ENCODE measurements at places on chromosomes 16 and 17.

GRCh38 chr16:64830653-64831052 is 291.2 kb downstream of the CDH11 start:
- no peak for DNase-seq

DNA sequence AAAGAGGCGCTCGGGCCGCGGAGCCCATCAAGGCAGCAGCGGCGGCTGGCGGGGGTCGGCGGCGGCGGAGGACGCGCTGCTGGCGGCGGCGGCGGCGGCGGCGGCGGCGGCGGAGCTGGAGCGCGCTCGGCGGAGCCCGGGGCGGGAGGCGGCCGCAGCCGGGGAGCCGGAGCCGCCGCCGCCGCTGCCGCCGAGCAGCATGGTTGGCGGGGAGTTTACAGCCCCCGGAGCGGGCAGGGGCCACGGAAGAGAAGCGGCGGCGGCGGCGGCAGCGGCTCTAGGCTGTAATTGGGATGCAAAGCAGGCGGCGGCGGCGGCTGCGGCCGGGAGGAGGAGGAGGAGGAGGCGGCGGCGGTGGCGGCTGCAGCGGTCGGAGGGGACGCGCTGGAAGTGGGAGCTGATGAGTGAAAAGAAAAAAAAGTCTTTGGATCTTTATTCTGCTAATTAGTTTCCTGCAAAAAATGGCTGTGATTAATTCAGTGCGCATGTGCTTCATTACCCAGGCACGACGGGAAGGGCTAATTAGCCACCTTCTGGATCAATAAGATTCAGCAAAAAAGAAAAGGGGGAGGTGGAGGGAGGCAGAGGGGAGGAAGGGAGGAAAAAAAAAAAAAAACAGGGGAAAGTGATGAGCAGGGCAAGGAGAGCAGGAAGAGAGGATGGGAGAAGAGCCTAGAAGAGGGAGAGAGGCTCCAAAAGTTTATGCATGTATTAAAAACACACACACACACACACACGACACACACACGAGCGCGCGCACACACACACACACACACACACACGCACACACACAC is 10.9 kb upstream of the ZFHX3 start:
- no peak for DNase-seq

DNA sequence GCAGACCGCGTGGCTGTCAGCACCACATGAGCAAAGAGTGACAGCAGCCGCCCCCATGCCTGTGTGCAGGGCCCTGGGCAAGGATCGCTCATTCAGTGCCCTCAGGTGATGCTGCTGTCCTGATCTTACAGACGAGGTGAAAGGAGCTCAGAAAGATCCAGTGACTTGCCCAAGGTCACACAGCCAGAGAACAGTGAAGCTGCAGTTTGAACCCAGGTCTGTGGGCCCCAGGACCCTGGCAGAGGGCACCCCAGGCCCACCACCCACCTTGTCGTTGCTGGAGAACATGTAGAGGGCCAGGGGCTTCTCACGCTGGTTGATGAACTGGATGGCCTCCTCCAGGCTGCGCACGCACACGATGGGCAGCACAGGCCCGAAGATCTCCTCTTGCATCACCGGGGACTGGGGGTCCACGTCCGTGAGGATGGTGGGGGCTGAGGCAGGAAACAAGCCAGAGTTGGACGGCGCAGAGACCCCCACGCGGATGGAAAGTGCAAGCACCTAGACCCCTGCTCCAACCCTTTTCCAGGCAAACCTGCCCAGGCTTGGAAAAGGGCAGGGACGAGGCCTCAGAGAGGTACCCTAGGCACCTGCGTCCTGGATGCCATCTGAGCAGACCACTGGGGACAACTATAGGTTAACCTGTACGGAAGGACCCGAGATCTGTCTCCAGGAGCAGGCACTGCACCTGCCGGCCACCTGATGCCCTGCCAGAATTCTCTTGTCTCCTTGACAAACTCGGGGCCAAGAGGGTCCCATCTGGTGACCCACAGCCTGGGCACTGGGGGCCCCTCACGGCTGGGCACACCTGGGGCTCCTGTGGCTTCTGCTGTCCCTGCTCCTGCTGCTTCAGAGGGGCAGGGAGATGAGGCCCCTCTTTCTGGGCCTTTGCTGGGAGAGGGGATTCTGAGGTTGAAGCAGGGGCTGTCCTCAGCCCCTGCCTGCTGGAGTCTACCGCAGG is 8.6 kb downstream of the ALDH3A1 start:
- DNase-seq = no peak

GRCh38 chr17:9446528-9446927 is 129.1 kb downstream of the STX8 start:
- DNase-seq = no peak

DNA sequence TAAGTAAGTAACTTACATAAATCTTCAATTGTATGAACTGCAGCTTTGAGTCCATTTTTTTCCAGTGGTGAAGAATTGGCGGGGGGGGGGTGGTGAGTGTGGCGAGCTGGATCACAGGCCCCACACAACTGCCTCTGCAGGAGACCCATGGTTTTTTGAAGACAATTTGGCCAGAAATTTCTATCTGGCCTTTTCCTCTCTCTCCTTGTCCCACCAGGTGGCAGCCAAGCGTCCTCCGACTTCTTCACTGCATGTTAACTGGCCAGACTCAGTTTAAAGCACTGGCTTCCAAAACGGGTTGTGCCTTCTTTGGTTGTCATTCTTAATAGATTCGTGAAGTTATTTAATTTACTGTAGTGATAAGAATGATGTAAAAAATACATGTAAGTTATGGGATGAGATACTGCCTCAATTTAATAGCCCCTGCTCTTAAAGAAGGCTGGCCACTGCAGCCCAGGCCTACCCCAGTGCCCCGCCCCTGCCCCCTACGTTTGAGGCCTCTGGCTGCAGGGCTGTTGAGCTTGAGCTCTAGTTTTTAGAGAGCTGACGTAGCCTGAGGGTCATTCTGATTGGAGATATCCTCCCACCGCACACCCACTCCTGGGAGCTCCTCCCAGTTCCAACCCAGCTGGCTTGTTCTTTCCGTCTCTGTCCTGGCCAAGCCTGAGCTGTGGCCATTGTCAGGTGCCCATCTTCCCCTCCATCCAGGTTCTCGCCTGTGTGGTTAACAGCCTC is 36.4 kb downstream of the AKAP1 start:
- no peak for DNase-seq

- no peak for DNase-seq
Observed at GRCh38 chr17:73921306-73921705, 277.1 kb upstream of the SDK2 start.

DNA sequence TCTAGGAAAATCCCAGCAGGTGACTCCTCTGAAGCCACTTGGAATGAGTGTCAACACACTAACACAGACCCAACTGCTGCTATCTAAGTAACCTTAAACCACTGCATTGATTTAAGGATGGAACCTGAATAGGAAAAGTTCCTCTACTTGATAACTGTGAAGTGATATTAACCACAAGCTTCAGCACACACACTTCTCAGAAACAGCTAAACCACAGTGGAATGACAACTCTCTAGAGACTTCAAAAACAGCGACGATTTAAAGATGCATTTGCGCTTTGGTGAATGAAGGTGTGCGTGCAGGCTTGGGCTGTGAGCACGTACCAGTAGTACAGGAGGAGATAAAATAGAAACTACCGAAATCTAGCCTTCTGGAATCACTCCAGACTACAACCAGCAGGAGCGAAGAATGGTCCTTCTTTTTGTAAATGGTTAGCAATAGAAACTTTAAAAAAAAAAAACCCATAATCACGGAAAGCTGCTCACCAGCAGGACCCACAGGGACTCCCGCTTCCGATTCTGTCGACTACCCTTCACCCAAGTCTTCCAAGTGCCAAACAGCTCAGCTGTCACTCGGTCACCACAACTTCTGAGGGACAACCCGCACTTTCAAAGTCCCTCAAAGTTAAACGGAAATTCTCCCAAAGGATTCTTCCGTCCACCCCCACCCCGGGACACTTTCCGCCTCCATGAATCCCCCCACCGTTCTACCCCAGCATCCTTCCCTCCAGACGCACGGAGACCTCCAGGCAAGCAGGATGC is 137.7 kb upstream of the CORO6 start:
- no peak for DNase-seq

DNA sequence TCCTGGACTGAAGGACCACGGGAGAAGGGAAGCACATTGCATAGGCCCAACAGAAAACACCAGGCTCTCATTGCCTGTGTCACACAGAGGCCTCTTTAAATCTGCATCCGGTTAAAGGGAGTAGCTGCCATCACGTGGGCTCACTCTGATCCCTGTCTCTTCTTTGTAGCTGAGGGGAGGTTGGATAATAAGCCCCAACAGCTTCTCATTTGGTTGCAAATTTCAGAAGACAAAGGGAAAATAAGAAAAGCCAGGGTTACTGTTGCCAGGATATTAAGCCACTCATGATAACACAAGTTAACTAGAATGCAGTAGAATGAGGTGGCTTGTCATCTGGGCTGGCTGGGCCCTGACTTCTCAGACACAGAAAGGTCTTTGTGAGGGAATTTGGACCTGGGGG is 325.1 kb upstream of the ERCC4 start:
- DNase-seq = no peak

DNA sequence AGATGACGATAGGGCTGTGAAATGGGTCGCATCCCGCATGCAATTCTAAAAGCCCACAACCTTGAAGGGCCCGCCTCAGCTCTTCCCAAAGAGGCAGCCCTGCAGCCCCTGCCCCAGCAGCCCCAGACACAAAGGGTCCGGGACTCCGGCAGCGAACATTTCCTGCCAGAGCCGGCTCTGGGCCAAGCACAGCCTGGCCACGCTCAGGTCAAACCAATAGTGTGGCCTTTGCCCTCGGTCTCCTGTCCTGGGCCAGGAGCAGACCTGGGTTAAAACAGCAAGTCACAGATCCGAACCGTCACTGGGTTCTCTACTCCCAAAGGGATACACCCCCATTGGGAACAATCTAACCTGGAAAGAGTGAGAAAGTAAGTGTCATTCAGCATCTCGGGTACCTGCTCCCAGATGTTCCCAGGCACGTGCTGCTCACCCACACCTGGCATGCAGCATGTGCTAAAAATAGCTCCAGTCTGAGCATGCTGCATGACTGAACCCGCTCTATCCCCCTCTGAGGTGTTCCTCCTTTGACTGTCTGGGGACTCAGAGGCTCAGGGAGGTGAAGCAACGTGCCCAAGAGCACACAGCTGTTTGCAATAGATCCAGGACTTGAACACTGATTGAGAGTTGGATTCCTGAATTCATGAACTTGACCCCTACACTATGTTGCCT is 22.2 kb upstream of the ATP2A3 start:
- DNase-seq = no peak
